ENCODE measurements at places on chromosomes 7 and 10. TPM values are rescaled to one million over a fixed set of nuclear protein-coding genes. Genes with fewer than 3 reads are reported as not detected.

The GPR85 gene
- total RNA-seq, result 0.24 TPM

The ACSL5 gene
- 22.5 TPM for total RNA-seq

GRCh38 chr7:128203710-128204214 is 37.3 kb upstream of the LEP start:
- DNase-seq, result no peak

GRCh38 chr10:51915031-51915542 is 215.7 kb upstream of the CSTF2T start:
- DNase-seq, result no peak

The ANKRD7 gene
- not detected for total RNA-seq

The CAMK2B gene
- 0.05 TPM for total RNA-seq

The COL1A2 gene
- 76.0 TPM for total RNA-seq

The RBP3 gene
- not detected for total RNA-seq

DNA sequence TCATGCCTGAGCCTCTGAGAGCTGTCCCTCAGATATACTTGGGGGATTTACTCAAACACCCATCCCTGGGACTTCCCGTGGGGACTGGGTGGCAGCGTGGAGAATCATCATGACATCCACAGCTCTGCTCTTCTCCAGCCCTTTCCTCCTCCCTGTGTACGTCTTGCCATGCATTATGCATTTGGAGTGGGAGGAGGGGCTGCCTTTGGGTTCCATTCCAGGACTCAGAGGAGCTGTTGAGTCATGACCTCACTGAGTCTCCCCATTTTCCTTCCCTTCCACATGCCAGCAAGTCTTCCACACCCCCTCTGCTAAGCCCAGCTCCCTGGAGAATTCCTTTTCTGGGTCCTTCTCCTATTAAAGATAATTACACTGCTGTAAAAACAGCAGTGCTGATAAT is 480.7 kb downstream of the SORCS3 start:
- DNase-seq, result no peak

- DNase-seq, result no peak
Observed at GRCh38 chr10:103548581-103549348, 55.3 kb downstream of the NEURL1 start.

The CACNA2D1 gene
- total RNA-seq, result 18.8 TPM

DNA sequence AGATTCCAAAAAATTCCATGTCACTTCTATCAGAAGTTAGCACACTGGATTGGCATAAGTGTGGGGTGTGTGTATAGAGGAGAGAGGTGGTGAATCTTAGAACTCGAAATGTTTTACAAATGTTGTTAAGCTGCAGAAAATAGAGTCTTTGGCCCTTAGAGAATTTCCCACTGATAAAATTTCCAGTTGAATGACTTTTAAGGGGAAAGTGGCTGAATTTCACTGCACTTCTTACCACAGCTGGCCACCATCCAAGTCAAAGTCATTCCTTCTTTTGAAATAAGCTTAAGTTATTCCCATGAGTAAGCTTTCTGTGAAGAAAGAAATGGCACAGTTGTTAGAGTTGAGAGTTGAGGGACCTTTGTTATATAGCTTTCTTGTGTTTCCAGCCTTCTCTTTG is 13.9 kb downstream of the VCL start:
- no peak for DNase-seq

DNA sequence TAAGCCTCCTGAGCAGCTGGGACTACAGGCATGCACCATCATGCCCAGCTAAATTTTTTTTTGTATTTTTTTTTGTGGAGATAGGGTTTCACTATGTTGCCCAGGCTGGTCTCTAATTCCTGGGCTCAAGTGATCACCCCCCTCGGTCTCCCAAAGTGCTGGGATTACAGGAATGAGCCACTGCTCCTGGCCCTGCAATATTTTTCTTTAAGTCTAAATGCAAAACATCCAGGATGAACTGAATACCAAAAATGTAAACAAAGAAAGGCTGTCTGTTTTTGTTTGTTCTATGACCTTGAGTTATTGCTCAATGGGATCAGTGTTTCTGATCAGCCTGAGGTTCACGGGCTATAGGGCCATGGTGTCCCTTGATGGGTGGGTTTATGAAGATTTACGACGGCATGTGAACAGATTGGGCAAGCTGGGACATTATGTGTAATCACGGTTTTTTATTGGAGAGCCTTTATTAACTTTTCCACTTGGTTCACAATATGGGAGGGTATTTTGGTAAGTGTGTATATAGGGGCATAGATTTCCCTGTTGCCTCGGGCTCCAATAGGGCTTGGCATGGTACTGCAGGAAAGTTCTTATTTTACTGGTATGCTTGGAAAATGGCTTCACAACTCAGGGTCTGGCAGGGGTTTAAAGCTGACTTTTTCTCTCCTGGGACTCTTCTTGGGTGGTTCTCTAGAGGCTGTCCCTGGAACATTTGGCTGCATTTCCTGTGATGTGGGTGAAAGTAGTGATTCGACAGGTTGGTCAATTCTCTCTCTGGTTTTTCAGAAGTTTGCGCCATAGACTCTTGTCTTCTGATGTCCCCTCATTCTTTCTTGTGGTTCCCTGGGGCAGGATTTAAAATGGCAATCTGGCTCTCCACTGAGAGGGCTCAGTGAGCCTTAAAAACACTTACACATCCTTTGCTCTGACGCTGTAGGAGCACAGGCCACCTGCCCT is 41.6 kb downstream of the MRPS33 start:
- no peak for DNase-seq

DNA sequence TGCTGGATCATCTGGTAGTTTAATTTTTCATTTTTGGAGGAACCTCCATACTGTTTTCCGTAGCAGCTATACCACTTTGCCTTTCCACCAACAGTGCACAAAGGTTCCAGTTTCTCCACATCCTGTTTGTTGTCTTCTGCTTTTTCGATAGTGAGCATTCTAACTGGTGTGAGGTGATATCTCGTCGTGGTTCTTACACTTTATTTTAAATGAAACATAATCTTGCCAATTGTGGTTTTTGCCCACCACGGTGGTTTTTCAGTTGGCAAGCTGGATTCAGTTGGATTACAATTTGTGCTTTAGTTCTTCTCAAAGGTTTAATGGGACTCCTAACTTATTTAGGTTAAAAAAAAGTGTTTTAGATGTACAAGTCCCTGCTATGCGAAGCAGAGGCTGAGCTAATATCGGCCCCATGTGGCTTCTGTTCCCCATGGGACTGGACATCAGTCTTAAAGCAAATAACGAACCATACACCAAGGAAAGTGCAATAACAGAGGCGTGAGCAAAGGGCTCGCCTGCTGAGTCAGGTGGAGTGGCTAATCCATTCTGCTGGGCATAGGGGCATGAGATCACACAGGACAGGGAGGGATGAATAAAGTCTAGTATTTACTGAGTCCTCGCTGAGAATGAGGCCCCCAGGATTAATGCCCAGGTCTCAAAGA is 153.6 kb downstream of the AOAH start:
- DNase-seq, result no peak

The ANKRD61 gene
- total RNA-seq, result not detected

The WDR86 gene
- total RNA-seq, result 1.5 TPM

DNA sequence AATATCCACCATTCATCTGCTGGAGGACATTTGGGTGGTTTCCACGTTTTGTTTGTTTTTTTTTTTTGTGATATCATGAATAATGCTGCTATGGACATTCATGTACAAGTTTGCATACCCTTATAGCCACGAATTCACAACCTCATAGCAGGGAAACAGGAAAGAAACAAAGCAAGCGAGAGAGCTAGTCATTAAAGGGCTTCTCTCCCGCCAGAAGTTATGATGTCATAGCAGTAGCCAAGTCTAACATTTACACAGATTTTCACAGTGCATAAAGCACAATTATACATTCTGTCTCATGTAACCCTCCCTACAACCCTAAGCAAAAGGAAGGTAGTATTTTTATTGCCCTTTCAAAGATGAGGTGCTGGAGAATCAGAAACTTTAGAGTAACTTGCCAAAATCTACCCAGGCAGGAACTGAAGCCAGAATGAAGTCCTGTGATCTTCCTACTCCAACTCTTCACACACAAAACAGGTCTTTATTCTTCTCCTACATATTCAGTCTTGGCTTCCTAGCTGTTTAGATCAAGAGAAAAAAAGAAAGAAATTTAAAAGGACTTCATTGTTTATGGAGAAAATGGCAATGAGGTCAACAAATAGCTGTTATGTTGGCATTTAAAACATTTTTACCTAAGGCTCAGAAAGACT is 33.9 kb upstream of the GPAM start:
- no peak for DNase-seq

GRCh38 chr10:31100115-31100601 is 68.5 kb upstream of the ZNF438 start:
- no peak for DNase-seq

- no peak for DNase-seq
Observed at GRCh38 chr10:77680811-77681210, 43.2 kb upstream of the KCNMA1 start.

The EPHB6 gene
- 3.8 TPM for total RNA-seq

GRCh38 chr7:114343949-114344708 is 70.5 kb upstream of the FOXP2 start:
- no peak for DNase-seq

DNA sequence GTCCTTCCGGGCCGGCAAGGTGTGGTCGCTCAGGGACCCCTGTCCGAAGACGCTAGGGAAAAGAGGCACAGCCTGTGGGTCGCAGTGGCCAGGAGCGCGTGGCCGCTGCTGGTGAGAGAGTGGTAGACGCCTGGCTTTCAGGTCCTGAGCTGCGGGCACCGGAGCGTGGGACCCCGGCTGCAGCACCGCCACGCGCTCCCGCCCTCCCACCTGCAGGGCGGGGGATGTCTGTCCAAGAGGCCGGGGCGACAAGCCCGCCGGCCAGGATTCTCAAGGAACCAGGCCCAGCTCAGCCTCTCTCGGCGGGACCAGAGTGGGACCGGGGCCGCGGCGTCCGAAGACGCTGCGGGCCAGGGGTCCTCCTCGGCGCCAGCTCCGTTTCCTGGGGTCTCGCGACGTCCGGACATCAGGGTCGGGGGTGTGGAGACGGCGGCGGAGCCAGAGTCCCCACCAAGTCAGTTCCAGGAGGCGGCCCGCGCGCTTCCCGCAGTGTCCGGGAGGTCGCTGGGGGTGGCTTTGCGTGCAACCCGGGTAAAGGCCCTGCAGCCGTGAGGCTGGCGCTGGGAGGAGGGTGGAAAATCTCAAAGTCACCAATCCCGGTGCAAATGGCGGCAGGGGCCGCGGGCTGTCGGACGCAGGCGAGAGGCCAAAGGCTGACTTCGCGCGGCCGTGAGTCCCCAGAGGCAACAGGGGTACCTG is 5.5 kb downstream of the ZNF503 start:
- DNase-seq, result no peak

The STRIP2 gene
- 5.8 TPM for total RNA-seq

DNA sequence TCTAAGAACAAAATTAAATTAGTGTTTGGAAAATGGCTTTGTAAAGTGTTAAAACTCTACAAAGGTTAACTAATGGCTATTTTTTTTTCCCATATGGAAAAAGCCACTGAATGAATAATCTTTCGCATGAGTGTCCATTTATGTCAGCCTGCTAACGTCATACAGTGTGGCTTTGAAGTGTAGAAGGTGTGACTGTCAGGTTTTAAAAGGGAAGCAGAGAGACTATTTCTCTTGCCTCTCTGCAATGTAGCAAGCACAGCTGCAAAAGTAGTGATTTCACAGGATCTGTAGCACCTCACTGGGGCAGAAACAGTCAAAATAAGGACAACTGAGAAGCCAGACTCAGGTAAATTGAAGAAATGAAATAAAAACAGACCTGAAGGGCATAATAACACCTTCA is 53.4 kb downstream of the CREB5 start:
- no peak for DNase-seq

- DNase-seq, result no peak
Observed at GRCh38 chr7:474605-475424, 44.8 kb downstream of the PDGFA start.
